ENCODE measurements at places on chromosomes 11 and 22.

DNA sequence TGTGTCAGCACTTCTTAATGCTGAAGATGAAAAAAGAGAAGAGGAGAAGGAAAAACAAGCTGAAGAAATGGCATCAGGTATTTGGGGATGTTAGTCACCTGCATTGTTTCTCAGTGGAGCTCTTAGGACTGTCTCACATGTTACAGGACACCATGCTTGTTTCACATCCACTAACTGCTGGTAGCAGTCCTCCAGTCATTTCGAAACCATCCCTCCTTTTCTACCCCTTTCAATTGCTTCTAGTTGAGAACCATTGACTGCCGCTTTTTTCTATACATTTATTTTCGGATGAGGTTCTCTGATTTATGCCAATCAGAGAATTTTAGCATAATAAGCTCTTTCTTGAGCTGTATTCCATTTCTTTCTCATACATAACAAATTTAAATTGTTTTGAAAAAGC is 21.5 kb downstream of the BIRC2 start:
- DNase-seq, result no peak

GRCh38 chr22:20128902-20129746 is 2.5 kb upstream of the ZDHHC8 start:
- DNase-seq, result no peak

DNA sequence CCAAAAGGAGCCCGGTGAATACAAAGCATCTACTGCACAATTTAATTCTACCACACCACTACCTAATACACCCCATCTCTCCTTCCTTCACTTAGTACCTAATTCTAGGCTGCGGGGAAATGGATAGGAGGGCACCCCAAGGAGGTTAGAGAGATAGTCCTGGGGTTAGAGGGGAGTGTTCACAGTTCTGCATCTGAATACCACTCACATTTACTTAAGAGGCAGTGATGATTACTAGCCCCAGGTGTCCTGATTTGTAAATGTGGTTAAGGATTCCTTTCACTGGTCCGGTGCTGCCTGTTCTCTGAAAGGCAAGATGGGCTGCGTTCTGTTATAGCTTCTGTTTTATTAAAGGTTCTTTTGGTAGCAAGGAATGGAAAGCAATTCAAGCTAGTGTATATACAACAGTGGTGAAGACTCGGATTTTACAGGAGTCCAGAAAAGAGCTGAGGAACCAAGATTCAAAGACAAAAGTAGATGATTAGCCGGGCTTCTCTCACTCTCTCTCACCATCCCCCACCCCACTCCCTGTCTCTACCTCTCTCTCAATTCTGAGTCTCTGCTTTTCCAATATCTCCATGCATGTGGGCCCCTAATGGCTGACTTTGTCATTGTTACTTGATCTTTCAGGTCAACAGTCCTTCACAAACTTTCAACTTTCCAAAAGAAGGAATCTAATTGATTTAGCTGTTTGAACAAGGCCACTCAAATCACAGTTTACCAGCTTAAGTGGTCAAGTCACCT is 8.7 kb upstream of the KCNA4 start:
- DNase-seq, result no peak

- DNase-seq, result no peak
Observed at GRCh38 chr11:20658135-20658534, 11.3 kb upstream of the NELL1 start.

GRCh38 chr11:19879307-19880087 is 166.9 kb downstream of the NAV2 start:
- DNase-seq, result peak; percentile 24

DNA sequence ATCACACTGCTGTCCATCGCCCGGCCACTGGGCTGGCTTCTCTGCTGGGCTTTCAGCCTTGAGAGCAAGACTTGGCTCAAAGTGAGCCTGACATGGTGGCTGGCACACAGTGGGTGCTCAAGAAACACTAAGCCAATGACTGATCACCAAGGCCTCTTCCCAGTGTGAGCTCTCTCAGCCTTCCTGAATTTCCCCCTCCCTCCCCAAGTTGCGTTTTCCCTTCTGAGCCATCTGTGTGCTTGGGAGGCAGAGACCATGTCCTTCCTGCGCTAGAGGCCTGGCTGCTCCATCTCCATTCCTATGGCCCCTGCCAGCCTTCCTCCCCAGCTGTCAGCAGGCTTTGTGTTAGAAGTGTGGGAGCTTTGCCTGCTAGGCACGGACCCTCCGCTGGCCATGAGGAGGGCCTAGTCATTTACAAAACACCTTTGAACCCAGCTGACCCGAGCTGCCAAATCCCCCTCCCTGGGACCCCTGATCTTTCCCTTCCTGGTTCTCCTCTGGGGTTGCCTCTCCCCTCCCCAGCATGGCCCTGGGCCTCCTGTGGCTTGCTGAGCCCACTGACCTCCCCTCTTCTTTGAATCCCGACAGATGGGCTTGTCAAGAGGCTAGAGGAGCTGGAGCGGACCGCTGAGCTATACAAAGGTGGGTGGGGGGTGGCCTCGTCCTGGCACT is 13.2 kb downstream of the PICK1 start:
- no peak for DNase-seq

DNA sequence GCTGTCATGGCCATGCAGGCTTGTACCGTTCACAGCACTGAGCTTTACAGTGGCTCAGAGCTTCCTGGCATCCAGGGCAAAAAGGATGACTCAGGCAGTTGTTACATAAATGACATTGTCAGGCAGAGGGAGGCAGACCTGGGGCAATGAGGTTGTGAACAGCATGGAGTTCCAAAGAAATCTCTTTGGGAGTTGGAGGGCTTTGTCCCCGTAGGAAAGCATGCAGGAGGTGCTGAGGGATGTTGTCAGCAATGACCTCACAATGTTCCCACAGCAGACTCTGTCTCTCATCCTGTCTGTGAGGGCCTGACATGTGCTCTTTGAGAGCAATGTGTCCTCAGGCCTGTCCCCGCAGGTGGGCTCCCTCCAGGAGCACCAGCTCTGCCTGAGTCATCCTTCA is 25.9 kb upstream of the PDE2A start:
- no peak for DNase-seq

- no peak for DNase-seq
Observed at GRCh38 chr11:12083380-12083779, 27.0 kb upstream of the MICAL2 start.

- DNase-seq, result no peak
Observed at GRCh38 chr11:64542172-64543125, 48.6 kb upstream of the SLC22A12 start.

GRCh38 chr11:5690216-5690615 is 626 bp downstream of the TRIM22 start:
- DNase-seq, result peak; percentile 10

DNA sequence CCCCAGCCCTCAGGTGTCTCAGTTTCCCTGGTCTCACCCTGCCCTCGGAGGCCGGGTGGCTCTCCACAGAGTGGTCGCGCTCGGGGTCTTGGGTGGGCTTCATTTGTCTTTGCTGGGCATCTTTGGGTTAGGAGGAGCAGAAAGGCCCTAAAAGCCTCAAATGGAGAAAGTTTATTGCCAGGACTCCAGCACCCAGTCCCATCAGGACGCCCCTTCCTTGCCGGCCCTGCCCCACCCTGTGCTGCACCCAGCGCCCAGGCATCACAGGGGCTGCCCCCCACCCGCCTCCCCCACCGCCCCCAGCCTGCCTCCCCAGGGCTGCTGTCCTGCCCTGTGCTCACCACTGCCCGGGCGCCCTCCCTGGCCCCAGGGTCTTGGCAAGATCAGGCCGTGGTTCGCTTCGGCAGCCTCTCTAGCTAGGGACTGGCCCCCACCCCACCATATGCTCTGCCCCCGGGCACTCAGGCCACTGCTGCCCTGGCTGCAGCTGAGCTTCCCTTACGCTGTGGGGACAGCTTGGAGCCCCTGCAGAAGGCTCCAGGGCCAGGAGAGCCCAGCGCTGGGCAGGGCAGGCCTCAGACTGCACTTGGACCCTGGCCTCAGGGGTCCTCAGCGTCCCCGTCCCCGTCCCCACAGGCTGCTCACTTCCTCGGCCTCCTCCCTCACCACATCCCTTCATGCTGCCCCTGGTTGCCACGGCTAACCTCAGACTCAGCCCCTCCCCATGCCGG is 31.4 kb downstream of the MOB2 start:
- DNase-seq, result no peak

GRCh38 chr22:45071618-45072017 is 61.8 kb upstream of the PHF21B start:
- DNase-seq, result no peak

- DNase-seq, result peak; percentile 67
Observed at GRCh38 chr22:36350751-36351594, 36.8 kb downstream of the MYH9 start.

GRCh38 chr11:106482917-106483785 is 405.7 kb downstream of the AASDHPPT start:
- peak; percentile 41 for DNase-seq

DNA sequence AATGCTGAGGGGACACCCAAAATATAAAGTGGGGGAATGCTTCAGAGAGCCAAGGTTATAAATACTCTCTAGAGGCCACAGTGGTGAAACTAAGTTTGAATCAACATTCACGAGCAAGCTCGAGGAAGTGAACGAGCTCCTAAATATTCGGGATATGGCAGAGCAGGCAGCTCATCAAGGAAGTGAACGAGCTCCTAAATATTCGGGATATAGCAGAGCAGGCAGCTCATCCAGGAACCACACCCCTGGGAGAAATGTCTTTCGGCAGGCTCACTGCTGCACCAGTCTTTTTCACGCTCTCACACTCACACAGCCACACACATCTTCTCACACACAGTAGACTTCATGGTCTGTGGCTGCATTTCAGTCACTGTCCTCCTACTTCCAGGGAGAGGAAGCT is 787.5 kb downstream of the OPCML start:
- no peak for DNase-seq

DNA sequence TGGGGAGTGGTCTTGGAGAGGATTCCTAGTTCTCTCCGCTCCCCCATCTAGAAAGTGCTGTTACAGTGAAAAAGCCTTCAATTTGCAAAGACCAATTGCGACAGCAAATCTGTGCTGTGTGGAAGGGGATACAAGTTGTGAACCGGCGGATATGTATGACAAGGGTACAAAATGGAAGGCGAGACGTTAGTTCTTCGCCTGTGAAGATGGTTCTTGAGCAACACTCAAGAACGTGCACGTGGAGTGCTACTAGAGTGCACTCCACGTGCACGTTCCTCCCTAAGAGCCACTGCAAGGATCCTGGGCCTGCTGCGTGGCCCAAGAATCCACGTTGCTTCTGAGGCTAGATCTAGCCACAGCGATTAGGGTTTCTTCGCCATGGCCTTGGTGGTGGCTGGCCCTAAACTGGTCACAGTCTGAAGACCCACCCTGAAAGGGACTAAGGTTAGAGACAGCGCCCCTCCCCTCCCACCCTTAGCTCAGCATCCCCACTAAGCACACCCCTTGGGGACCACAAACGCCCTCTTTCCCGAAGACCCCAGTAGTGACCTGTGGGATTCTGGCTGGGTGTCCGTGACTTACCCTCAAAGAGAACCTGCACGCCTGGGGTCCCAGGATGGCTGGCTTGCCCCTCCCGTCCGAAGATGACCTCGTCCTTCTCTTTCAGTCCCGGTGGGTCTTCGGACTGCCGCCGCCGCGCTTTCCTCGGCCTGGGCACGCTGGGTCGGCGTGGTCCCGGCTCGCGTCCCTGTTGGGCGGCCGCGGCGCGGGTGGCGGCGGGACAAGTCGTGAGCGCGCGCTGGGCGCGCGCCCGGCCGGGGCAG is 519 bp upstream of the PDE3B start:
- no peak for DNase-seq
